ENCODE measurements at places on chromosomes 4 and X.
A peak's percentile ranks its signal among the peaks of the same experiment; 100 is the strongest.

DNA sequence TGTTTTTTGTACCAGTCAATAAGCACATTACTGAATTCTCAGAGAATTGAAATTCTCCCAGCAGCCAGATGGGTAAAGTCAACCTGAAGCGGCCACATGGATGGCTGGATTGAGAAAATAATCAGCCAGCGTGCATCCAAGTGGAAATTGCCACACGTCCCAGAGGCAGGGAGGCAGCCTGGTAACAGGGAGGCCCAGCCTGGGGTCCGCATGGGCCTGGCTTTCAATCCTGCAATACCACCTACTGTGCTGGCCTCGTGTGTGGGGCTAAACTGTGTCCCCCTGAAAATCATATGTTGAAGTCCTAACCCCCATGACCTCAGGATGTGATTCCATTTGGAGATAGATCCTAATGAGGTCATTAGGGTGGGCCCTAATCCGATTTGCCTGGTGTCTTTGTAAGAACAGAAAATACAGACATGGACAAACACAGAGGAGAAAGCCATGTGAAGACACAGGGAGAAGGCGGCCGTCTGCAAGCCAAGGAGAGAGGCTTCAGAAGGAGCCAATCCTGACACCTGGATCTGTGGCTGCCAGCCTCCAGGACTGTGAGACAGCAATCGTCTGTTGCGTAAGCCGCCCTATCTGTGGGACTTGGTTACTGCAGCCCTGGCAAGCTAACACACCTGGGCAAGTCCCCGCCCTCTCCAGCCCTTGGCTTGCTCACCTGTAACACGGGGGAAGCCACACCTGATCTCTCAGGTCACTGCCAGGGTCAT, 90.3 kb downstream of the JAKMIP1 start:
- no peak for DNase-seq

DNA sequence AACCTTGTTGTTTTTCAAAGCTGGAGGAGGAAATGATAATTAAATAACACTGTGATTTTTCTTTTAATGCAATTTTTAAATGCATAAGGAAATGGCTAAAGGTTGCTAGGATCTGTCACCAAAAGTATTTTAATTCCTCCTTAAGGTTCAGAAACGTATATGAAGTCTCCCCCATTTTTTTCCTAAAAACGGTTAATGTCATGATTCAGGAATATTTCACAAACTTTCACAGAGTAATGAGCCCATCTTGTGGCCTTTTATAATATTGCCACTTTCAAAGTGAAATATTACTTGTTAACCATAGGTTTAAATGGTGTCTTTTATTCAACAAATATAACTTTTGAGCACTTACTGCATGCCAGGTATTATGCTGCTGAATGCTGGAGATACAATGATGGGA, 99.5 kb upstream of the USP38 start:
- no peak for DNase-seq

- no peak for DNase-seq
Observed at GRCh38 chr4:175411251-175411650, 400.8 kb downstream of the GPM6A start.

- DNase-seq, result no peak
Observed at GRCh38 chrX:55326985-55327384, 62.3 kb upstream of the PAGE3 start.

GRCh38 chrX:102154900-102155805, 624 bp downstream of the BEX5 start:
- DNase-seq, result peak; percentile 8

GRCh38 chr4:113146876-113147358, 97.5 kb downstream of the ANK2 start:
- DNase-seq, result no peak

DNA sequence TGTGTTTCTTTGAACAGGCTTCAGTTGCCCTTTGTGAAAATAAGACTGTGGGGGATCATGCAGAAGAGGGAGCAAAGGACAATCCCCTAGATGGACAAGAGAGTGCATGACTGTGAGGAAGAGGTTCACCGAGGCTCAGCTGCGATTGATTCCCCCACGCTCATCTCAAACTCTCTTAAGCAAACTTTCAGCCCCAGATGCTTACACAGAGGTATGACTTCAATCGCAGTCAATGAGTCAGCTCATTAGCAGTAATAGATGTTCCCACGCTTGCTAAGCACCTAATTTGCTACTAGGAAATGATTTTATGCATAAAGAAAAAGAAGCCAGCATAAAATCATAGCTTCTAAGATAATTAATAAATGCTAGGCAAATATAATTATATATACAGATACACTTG, 2256.1 kb upstream of the AGA start:
- DNase-seq, result no peak

- no peak for DNase-seq
Observed at GRCh38 chr4:151808120-151808529, 47.3 kb upstream of the GATB start.

GRCh38 chr4:109029987-109030386, 267.1 kb upstream of the ETNPPL start:
- no peak for DNase-seq

- no peak for DNase-seq
Observed at GRCh38 chr4:85587952-85588351, 113.0 kb downstream of the ARHGAP24 start.

- no peak for DNase-seq
Observed at GRCh38 chr4:121199742-121200561, 35.8 kb upstream of the TNIP3 start.

- DNase-seq, result no peak
Observed at GRCh38 chr4:47915378-47915777, 995 bp upstream of the NFXL1 start.

DNA sequence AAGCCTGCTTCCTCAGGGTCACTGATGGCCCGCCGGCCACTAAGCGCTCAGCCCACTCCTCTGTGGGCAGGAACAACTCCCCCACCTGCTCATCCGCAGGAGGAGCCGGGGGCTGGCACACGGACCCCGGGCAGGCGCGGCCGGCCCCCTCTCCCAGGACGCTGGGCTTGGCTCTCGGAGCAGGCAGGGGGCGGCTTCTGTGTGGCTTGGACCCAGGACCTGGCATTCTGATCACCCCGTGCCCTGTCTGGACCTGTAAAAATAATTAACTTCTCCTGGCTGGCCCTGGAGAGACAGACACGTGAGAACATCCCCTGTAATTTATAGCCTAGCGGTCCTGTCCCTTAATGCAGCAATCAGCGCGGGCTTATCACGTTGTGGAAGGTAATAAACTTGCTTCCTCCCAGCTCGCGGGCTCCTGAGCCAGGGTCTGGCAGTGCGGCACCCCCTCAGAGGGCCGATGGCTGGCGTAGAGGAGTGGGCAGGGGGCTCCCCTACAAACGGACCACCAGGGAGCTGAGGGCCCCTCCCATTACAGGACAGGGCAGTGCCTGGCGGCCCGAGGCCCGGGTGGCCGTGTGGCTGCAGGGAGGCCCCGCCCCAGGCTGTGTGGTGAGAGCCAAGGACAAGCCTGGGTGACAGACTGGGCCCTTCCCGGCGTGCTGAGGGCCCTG, 84.5 kb upstream of the NKX1-1 start:
- DNase-seq, result no peak
